ENCODE measurements at places on chromosomes 7 and 10.

DNA sequence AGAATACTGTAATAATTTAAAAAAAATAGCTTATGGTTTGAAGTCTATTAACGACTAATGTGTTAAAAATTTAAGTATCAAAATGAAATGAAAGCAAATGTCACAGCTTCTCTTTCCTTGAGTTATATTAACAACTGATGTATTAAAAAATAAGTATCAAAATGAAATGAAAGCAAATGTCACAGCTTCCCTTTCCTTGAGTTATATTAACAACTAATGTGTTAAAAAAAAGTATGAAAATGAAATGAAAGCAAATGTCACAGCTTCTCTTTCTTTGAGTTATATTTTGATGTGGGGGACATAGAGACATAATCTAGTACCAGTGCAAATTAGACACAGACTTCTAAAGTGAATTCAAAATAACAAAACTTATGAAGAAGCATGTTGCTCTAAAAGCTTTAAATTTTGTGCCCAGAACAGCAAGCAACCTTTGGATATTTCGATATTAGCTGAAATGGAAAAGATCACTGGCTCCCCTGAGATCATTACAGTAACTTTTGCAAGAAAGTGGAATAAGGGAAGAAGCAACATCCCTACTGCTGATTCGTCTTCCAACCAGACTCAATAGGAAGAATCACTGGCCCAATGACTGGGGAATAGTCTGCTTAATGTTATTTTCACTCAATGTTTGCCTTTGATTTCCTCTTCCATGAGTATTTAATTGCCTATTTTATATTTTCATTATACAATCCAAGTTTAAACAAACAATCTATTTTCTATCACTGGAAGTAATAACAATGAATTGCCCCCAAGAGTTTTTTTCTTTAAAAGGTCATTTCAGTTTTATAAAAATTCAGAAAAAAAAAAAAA, 8.0 kb downstream of the SKAP2 start:
- DNase-seq = no peak

- no peak for DNase-seq
Measured at GRCh38 chr10:132059760-132060508, 5.8 kb upstream of the JAKMIP3 start.

DNA sequence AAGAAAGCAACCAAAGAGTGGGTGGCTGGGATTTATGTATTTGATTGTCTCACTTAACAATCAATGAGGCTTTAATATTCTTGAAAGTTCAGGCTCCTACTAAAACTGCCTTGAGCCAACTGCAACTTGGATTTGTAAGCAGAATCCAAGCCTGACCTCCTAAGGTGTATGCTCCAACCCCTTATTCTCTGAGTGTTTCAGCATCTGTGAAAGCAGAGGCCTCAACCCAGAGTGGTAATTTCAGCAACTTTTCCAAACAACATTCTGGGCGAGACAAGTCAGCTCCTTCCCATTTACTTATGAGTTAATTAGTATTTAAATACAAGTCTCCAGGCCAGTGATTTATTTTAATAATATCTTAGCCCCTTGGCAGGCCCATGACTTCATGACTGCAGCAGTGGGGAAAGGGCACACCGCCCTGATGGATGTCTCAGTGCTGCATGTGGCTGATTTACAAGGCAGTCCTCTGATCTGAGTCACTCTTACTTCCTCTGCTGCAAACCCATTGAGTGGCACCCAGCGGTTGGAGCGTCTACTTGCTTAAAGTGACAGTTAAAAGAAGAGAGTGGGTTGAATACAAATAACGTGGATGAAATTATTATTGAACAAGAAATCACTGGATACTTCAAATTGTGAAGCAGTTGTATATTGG, 209.1 kb downstream of the TRIL start:
- DNase-seq = no peak

- no peak for DNase-seq
Measured at GRCh38 chr7:30511973-30512662, 7.5 kb upstream of the GGCT start.

GRCh38 chr7:14960721-14961120, 58.2 kb upstream of the DGKB start:
- DNase-seq = no peak

DNA sequence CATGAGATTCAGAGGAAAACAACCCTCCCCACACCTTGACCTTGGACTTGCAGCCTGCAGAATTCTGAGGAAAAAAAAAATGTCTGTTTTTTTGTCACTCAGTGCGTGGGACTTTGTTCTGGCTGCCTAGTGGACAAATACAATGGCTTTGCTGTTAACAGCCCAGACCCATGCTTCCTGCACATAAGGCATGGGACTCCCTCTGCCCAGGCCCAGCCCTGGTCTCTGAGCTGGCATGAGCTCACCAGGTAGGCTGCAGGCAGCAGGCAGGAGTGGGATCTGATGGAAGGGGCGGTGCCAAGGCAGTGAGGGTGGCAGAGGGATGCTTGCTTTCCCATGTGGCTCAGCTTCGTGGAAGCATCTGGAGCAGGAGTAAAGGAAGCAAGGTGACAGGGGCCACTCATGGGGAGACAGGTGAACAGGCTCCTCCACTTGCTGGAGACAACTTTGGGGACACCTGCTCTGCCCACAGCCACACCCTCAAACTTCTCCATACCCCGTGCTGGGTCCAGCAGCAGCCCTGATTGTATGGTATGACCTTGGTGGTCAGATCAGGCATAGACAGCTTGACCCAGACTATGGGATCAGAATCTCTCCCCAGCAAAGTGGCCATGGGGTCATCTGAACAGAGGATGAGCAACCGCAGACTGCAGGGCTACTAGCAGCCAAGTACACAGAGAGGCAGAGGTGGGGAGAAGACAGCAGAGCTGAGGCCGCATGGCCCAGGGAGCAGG, 27.0 kb downstream of the ANXA8 start:
- peak; percentile 25 for DNase-seq

Measured in natural killer cell treated with Interleukin-12 subunit alpha and Interleukin-12 subunit beta and Interleukin-15 and Interleukin-18, amount 100 ng/mL, for 72 hours (primary cell).